T47D (cell line): ENCODE measurements at places on chromosomes 16 and 17.

GRCh38 chr17:19648475-19649273 lies at the start of gene ALDH3A2:
ALDH3A2 (plus strand) TSS chr17:19648751; CDS start chr17:19648972, 221 bp downstream.
- DNase-seq, result peak; percentile 98

GRCh38 chr17:34503528-34504195 lies 75.7 kb upstream of the TMEM132E start:
- DNase-seq, result no peak

DNA sequence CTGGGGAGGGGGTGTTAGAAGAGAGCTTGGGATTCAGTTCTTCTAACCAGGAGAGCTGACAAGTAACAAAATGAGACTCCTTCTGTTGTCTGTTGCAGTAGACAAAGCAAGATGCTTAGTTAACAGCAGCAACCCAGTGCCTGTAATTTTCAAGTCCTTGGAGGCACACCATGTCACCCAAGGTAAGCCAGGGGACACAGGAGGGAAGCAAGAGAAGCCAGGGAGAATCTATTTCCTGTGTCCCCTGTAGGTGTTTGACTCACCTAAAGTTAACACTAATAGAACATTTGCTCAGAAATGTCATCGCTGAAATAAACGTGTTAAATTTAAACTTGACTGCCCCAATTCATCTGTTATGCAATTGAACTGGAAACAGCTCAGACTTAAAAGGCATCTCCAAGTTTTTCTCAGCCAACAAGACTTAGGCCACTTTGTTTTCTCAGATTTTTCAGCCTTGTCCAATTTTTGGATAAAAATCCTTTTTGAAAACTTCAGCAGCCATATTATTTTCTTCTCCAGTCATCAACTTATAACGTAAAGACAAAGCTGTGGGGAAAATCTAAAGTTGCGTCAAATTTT lies 257.6 kb downstream of the CDH13 start:
- DNase-seq, result no peak

GRCh38 chr17:50452630-50453300 lies 15.9 kb downstream of the CHAD start:
- DNase-seq, result no peak

DNA sequence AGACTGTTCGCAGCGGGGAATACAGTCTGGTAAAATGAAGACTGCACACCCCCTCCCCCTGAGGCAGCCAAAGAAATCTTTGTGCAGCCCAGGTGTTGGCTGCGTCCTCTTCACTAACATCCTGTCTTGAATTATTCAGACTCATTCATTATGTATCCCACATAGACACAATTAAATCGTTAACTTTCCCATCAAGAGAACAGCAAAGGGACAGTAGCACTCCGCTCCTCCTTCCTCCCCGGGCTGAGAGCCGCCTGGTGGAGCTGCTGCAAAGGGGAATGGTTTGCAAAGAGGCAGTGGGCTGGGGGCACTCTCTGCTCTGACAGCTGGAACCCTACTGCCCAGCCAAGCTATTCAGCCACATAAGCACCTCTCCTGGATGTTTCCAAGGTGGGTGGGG lies 290.0 kb upstream of the SOX9 start:
- no peak for DNase-seq

GRCh38 chr17:83200751-83201150 lies 121.3 kb downstream of the METRNL start:
- no peak for DNase-seq

DNA sequence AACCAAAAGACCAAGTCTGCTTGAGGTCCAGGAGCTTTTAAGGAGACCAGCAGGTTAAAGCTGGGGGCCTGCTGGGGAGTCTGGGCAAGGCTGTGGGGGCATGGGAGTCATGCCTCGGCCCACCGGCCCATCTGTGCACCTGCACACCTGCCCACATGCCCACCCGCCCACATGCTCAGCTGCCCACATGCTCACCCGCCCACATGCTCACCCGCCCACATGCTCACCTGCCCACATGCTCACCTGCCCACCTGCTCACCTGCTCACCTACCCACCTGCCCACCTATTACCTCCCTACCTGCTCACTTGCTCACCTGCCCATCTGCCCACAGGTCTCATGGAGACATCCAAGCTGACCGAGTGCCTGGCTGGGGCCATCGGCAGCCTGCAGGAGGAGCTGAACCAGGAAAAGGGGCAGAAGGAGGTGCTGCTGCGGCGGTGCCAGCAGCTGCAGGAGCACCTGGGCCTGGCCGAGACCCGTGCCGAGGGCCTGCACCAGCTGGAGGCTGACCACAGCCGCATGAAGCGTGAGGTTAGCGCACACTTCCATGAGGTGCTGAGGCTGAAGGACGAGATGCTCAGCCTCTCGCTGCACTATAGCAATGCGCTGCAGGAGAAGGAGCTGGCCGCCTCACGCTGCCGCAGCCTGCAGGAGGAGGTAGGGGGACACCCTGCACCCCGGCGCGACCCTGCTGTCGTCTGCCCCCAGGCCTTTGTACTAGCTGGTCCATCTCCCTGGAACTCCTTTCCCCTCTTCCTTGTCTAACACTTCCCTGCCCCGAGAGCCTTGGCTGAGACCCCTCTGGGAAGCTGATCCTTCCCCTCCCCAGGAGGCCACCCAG lies 14.0 kb downstream of the CARD14 start:
- DNase-seq, result no peak

- DNase-seq, result peak; percentile 77
Measured at GRCh38 chr16:69112285-69113129, 7.1 kb downstream of the HAS3 start.

GRCh38 chr16:56090076-56090475 lies 101.2 kb upstream of the GNAO1 start:
- DNase-seq, result no peak

DNA sequence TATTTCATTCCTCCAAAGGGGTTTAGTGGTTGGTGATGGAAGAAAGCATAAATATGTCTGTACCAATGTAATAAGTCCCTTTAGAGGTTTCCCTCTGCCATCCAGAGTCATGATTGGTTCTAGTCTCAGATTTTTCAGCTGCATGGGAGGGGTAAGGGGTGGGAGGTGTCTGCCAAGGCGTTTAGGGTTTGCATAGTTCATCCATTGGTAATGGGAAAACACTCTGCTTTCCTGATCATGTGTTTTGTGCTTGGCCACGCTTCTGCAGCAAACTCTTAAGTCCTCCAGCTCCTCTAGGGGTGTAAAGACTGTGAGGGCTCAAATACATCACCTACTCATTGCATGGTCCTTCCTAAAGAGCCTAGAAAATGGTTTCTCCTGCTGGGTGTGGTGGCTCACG lies 29.8 kb downstream of the LIG3 start:
- DNase-seq, result no peak

GRCh38 chr16:16004314-16004749 lies 54.9 kb downstream of the ABCC1 start:
- DNase-seq, result no peak

DNA sequence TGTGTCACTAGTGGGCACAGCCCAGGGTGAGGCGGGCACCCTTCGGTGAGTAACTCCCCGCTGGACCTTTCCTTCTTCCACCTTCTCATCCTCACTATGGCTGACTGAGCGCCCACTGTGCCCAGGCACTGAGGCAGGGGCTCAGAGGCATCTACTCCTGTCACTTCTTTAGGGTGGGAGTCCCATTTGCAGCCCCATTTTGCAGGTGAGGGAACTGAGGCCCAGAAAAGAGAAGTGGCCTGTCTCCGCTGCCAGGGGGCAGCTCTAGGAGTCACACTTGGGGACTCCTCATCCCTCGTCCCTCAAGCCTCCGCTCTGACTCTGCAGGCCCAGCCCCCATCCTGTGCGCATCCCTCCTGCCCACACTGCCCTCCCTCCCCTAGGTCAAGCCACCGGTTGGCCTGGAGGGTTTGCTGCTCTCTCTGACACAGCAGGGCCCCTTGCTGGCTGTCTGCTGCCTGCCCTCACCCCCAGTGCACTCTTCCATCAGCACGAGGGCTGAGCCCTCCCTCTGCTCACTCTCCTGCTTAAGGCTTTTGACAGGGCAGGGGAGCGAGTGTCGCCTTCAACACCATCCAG lies 62.4 kb downstream of the CNGB1 start:
- no peak for DNase-seq

GRCh38 chr16:48560692-48561091 lies 49.3 kb downstream of the N4BP1 start:
- no peak for DNase-seq

GRCh38 chr17:47935961-47936360 lies 5.4 kb upstream of the PNPO start:
- no peak for DNase-seq

DNA sequence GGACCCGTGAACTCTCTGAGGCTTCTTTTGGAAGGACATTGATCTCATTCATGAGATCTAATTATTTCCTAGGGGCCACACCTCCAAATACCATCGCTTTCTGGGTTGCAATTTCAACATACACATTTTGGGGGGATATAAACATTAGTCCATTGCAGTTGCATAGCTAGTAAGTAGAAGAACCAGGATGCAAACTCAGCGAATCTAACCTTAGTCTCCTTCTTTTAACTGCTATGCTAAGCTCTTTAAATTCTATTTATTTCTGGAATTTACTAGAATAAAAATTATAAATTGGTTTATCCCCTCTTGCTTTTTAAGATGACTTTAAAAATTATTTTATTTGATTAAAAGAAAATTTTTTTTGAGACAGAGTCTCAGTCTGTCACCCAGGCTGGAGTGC lies 232.5 kb upstream of the EEF2KMT start:
- DNase-seq, result no peak

- DNase-seq, result no peak
Measured at GRCh38 chr17:49525831-49526741, 31.0 kb downstream of the NGFR start.

DNA sequence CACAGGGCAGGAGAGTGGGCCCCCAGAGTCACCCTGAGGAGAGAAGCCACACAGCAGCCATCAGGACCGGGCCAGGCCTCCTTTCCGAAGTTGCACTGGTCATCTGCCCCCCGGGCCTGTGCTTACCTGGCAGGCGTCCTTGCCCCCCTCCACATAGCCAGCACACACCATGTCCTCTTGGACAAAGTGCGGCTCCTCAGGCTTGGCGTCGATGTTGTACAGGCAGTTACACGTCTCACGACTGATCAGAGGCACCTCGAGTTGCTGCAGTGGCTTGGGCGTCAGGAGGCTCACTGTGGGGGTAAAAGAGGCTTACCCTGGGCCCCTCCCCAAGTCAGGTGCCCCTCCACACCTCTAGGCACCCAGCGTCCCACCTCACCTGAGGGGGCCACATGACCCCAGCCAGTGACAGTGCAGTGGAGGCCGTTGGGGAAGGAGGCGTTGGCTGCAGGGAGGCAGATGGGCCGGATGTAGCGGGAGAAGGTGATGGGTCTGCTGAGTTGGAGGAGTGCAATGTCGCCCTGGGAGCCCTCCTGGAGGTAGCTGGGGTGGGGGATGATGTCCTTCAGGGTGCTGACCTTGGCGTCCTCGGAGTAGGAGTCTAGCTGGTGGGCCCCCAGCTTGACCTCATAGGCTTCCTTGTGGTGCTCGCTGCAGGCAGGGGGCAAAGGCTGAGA lies 3.1 kb downstream of the PRSS8 start:
- no peak for DNase-seq

GRCh38 chr16:80347900-80348299 lies 192.9 kb upstream of the DYNLRB2 start:
- DNase-seq, result no peak

DNA sequence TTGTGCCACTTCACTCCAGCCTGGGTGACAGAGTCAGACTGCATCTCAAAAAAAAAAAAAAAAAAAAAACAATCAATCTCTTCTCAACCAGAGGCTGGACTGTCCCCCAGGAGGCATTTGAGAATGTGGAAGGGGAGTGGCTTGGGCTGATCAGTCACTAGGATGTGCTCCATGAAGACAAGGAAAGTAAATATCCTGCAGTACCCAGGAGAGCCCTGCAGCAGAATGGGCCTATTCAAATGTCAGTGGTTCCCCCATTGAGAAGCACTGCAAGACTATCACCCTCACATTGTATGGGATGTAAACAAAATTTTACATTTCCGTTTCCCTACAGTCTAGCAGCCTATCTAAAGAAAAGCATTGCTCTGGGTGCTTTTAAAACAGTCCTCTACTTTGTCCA lies 70.3 kb downstream of the DNAH9 start:
- DNase-seq, result no peak

DNA sequence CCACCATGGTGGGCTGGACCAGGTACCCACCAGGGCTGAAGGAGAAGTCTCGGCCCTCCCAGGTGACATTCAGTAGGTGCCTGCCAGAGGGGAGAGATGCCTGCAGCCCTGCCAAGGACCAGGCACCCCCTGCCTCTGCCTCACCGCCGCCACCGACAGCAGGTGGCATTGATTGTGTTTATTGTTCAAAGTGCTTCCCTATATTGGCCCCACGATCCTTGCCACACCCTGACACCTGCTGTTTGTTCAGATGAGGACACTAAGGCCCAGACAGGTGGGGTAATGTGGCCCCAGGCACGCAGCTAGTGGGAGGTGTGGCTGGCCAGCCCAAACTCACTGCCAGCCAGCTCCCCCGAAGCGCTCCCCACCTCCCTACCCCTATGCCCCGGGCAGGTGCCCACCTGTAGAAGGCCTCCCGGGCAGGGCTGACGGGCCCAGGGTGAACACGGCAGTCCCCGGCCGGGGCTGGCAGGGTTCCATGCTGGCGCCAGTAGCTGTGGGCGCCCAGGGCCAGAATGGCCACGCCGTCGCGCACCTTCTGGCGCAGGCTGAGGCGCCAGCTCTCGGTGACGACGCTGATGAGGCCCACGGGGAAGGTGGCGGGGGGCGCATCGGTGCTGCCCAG lies 8.0 kb downstream of the GRIN2C start:
- DNase-seq, result no peak

DNA sequence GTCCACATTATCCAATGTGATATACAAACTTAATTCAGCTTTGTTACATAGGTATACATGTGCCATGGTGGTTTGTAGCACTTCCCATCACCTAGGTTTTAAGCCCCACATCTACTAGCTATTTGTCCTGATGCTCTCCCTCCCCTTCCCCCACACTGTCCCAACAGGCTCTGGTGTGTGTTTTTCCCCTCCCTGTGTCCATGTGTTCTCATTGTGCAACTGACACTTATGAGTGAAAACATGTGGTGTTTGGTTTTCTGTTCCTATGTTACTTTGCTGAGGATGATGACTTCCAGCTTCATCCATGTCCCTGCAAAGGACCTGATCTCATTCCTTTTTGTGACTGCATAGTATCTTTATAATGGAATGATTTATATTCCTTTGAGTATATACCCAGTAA lies 196.7 kb downstream of the CDH11 start:
- DNase-seq, result no peak

DNA sequence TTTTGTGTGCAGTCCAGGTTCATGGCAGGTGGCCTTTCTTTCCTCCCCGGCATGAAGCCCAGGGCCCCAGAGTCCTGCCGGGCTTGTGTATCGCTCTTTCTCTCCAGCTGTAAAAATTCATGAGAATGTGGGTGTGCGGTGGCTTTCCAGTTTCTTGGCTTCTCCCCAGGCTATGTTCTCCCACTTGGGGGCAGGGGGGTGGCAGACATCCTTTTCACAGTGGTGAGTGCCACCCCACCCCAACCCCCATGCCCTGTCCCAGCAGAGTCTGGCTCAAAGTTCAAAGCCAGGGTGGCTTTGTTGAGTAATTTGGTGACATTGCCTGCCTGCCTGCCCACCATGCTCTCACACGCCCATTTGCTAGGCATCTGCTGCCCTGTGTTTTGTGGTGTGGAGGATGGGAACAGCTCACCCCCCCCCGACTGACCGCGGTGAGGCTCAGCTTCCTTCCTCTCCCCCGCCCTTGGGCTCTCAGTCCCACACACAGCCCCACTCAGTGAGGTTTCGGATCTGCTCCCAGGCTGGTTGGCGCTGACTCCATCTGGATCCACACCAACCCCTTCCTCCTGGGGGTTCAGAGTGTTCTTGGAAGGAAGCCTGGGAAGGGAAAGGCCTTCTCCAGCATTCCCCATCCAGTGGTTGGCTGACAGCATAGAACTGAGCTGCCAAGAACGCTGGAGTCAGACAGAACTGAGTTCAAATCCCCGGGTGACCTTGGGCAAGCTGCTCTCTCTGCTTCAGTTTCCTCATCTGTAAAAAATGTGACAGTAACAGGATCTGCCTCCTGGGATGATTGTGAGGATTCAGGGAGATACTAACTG lies 36.0 kb downstream of the CHD9 start:
- DNase-seq, result no peak
